HS-5 (cell line): ENCODE measurements at places on chromosomes 12 and 14.

DNA sequence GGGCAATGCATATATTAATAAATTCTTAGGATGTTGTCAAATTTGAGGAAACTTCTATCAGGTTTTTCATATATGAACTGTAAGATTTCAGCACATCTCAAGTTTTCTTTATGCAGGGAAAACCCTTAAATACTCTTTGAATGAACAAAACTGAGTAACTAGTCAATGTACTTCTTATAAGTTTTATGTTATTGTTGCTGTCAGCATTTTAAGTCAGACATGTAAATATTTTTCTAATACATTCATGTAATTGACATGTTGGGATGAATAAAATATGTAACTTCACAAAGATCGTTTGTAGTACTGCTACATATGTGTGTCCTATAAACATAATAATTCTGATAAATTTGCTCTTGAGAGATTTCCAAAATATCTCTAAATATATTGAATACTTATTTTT is 109.6 kb downstream of the BMP4 start:
- no peak for DNase-seq

- no peak for DNase-seq
These were observed 13.1 kb downstream of the TEDC1 start for GRCh38 chr14:105503935-105504692.

DNA sequence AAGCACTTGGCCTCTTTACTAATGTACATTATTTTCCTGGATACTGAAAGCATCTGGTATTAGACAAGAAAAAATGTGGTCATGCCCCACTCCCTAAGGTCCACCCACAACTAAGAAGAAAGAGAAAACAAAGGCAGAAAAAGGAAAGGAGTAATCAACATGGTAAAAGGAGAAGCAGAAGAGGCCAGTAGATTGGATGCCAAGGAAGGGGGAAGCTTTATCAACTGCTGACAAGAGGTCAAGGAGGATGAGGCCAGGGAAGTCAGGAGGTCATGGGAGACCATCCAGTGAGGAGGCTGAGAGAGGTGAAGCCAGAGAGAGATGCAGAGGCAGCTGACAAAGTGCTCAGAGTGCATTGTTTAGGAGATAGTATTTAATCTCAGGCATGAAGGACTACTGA is 383.5 kb downstream of the ZFP36L1 start:
- no peak for DNase-seq

- DNase-seq, result no peak
These were observed 74.2 kb downstream of the RCOR1 start for GRCh38 chr14:102666635-102667034.

GRCh38 chr14:62709773-62710172 is 335.5 kb downstream of the KCNH5 start:
- no peak for DNase-seq

GRCh38 chr14:73235531-73236155 is 1.7 kb upstream of the PAPLN start:
- DNase-seq, result no peak

DNA sequence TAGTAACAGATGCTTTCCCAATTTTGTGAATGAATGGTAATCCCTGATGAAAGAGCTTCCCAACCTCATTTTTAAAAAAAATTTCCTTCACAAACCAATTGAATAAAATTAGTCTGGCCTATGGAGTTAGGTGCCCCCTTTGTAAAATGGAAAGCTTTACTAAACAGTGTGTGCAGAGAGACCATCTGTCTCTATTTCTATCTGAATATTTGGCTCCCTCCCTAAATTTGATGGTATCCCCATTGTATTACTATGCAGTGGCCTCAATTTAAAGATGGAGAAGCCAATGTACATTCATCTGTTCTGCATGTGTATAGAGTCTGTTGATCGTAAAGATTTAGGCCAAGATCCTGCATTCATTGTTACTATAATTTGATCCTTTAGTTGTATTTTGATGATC is 397.7 kb upstream of the RGS6 start:
- no peak for DNase-seq

DNA sequence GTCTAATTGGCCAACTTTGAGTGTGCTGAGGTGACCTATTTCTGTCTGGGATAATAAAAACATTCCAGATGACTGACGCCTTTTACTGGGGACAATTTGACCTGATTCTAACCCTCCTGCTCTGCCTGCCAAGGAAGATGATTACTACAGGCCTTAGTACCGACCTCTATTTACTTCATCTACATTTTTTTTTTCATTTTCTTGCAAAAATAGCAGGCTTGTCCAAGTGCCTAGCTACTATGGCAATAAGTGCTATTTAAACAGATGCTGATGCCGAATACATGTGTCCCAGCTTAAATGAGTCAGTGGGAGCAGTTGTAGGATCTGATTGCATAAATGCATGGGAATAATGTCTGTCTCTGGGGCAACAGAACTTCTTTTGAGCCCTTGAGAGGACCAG is 254.3 kb downstream of the RGS6 start:
- no peak for DNase-seq

GRCh38 chr12:108778053-108778452 is 46.7 kb upstream of the CORO1C start:
- no peak for DNase-seq

- DNase-seq, result no peak
These were observed 19.6 kb downstream of the TNFAIP2 start for GRCh38 chr14:103142721-103143302.

- no peak for DNase-seq
These were observed 15.4 kb downstream of the SELPLG start for GRCh38 chr12:108618079-108618952.

- DNase-seq, result no peak
These were observed 18.8 kb downstream of the PYM1 start for GRCh38 chr12:55908726-55909512.
